ENCODE measurements at places on chromosomes 2 and 18. TPM values are rescaled to one million over a fixed set of nuclear protein-coding genes. Genes with fewer than 3 reads are reported as not detected.

DNA sequence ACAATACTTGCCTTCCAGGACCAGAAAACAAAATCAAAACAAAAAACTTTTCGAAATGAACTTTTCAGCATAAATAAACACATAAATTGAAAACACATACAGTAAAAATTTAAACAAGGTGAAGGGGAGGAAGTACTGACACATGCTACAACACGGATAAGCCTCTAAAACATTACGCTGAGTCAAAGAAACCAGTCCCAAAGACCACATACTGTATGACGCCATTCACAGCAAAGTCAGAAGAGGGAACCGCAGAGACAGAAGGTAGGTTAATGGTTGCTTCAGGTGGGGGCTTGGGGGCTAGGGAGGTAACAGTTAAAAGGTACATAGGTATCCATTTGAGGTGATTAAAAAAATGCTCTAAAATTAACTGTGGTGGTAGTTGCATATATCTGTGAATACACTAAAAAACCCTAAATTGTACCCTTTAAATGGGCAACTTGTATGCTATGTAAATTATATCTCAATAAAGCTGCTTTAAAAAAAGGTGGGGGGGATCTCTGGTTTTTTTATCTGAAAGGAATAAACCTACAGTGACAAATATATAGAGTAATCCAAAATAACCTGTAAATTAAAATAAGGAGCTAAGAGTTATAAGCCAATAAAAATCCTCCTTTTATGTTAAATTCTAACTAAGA, 7.1 kb downstream of the COX7A2L start:
- no peak for DNase-seq

- DNase-seq, result no peak
These were observed 18.7 kb upstream of the ATOH8 start for GRCh38 chr2:85734942-85735608.

GRCh38 chr2:16142383-16143361, 202.3 kb downstream of the MYCN start:
- DNase-seq, result no peak

GRCh38 chr18:1311376-1311775, 406.7 kb downstream of the ADCYAP1 start:
- no peak for DNase-seq

DNA sequence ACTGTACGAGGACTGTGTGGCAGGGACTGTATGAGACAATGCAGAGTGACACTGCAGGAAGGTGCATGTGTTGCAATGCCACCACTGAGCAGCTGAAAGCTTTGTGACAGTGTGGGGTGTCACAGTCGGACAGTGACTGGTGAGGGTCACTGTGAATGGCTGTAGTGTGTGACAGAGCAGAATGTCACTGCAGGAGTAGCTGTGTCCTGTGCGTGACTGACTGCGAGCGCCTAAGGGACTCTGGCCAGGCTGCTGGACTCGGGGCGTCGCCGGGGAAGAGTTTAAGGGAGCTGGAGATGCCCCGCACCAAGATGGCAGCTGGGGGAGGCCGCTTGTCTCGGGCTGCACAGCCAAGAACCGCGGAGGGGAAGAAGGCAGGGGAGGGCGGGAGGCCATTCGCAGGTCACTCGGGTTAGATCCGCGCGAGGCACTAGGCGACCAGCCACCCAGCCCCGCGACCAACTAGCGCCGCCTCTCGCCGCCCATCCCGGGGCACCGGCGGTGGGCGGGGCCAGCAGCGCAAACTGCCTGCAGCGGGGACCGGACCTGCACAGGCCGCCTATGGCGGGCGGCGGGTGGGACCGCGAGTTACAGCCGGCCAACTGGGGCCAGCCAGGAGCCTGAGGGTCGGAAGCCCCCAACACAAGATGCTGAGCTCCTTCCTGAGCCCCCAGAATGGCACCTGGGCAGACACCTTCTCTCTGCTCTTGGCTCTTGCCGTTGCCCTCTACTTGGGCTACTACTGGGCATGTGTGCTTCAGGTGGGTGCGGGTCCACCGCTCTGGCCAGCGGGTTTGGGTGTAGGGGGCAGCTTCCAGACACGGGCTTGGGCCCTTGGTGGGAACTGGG, at the start of gene ABHD1:
Gene ABHD1 (plus strand): TSS at position 514 of the 849 bp plus-strand sequence. CDS start 134 bp downstream, at position 648.
- no peak for DNase-seq

GRCh38 chr2:143142598-143142997, 13.4 kb downstream of the ARHGAP15 start:
- no peak for DNase-seq

GRCh38 chr2:161381546-161381945, 34.6 kb upstream of the TBR1 start:
- no peak for DNase-seq

DNA sequence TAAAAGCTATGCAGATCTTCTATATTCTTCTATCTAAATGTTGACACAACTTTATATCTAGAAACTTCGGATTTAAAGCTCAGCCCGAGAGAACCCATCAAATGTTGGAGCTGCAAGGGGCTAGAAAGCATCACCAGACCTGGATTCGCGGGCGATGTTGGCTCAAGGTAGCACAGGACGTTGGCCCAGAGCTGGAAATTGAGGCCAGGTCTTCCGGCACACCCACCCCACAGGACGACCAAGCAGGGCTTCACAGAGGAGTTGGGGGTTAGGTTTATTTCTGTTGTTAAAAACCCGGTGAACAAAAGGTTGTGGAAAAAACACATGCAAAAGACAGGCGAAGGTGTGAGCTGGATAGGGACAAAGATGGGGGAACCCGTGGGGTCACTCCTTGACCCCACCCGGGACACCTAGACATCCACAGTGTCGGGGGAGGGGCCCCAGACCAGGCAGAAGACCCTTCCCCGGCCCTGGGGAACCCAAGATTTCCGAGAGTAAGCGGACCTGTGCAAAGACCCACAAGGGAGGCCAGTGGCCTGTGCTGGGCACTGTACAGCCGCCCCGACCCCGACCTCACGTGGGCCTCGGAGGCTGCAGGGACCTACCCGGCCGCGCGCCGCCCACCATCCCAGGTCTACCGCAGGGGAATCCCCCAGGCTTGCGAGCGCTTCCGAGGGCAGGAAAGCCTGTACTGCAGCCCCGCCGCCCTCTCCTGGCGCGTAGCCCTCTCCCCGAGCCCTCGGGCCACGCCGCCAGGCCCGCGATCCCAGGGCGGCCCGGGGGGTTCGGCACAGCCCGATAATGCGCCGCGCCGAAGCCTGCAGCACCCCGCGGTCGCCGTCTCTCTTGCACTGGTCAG, 1.8 kb upstream of the AGBL5 start:
- no peak for DNase-seq

GRCh38 chr2:187994464-187995331, 297.0 kb upstream of the GULP1 start:
- DNase-seq, result no peak

GRCh38 chr2:67489396-67489795, 92.3 kb downstream of the ETAA1 start:
- DNase-seq, result no peak

DNA sequence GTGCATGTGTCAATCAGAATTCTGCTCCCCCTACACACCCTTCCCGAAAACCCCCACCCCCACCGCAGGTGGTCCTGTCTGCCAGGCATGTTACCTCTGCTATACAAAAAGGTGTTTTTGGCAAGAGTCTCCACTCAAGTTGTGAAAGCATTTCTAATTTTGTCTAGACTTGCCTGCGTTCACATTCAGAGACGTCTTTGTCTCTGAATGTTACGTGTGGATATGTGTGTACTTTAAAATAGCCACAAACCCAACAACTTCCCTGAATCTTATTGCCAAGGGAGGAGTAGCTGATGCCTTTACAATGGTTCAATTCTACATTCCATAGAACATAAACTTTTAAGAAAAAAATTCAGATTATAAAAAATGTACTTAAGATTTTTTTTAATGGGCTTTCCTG, 66.6 kb downstream of the ITGA4 start:
- DNase-seq, result no peak

DNA sequence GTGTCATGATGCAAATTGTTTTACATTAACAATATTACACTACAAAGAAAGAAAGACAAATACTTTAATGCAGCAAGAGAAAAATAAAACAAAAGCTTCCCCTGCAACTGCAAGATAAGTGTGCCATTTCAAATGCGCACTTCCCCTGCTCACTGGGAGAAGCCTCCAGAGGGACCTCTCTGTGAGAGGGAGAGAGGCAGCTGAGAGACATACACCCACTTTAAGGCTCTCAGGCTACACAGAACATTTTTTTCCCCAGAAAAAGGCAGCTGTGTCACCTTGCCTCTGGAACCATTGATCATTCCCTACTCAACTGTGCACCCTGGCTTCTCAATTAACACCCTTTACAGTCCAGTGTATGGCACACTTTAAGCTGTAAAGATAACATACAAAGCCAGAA, 75.2 kb downstream of the DPP4 start:
- no peak for DNase-seq

DNA sequence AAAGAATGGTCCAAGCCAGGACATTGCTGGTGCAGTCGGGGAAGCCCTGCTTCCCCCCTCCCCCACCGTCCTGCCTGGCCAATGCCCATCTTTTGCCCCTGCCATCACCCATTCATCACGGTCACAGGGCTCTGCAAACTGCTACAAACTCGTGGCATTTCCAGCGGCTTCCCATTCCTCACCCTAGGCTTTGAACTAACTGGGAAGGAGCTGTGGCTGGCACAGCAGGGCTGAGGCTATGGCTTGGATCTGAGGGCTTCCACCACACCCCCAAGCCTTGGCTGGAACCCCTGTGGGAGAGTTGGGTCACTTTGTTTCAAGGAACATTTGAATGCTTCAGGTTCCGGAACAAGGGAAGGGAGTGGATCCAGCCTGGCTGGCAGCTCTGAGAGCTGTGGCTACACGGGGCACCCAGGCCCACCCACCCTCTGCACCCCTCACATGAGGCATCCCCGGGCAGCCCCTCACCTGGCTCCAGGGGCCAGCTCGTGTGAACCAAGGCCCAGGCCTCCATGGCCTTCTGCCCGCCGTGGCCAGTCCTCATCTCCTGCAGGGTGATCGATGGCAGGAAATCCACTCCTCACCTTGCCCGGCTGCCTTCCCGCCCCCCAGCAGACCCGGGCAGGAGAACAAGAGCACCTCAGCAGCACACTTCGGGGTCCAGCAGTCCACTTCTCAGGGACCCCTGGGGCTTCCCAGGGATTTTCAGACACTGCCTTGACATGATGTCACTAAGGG, 58.8 kb upstream of the OTOS start:
- no peak for DNase-seq

DNA sequence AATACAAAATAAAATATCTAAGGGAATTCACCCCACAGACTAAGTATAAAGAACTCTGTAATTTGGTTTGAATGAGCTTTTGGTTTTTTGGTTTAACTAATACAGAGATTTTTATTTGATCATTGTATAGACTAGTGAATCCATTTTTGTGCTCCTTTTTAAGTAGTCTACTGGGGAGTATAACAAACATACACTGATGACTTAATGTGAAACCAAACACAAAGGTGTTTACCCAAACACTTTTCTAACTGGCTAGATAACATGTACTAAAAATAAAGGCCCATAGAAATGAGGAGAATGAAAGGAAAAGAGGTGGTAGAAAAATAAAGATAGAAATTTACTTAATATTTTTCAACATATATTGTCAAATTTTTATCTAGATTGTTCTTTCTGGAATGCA, 146.0 kb downstream of the NRXN1 start:
- DNase-seq, result no peak

- DNase-seq, result peak; percentile 36
These were observed 53.6 kb downstream of the SRD5A2 start for GRCh38 chr2:31526946-31527732.

DNA sequence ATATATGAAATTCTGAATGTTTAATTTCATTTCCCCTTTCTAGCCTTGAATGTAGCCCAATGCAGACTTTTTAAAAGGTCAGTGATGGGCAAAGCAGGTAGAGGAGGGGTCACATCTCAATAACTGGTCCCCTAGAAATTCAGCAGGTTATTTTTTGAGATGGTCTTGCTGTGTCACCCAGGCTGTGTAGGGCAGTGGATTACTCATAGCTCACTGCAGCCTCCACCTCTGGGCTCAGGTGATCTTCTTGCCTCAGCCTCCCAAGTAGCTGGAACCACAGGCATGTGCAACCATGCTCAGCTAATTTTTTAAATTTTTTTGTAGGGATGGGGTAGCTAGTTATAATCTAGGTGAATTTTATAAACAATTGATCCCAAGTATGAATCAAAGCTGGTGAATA, 8.8 kb downstream of the IAH1 start:
- no peak for DNase-seq

DNA sequence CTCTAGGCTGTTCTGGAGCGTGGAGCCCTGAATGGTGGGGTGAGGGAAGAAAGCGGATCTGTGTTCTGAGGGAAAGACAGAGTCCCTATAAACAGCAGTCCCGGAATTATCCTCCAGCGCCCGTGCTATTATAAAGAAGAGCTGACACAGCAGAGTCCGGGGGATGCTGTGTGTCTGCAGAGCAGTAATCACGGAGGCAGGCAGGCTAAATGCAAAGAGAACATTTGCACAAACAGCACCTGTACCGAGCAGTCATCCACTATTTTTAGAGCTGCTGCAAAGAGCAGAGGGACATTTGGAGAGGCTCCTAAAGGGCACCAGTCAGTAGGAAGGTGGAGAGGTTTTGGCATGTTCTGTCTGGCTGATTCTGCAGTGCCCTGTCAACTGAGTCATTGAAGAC, 293.8 kb upstream of the SLC14A2 start:
- DNase-seq, result no peak

GRCh38 chr2:232300894-232301387, 77.6 kb upstream of the ALPP start:
- no peak for DNase-seq

GRCh38 chr2:50955081-50955480, 76.9 kb downstream of the NRXN1 start:
- no peak for DNase-seq

- no peak for DNase-seq
These were observed 29.2 kb downstream of the EPAS1 start for GRCh38 chr2:46326231-46326980.

- DNase-seq, result peak; percentile 100
These were observed 127.9 kb upstream of the SH3BP4 start for GRCh38 chr2:234823877-234824376.

- no peak for DNase-seq
These were observed 143.4 kb downstream of the LCLAT1 start for GRCh38 chr2:30590407-30590806.

- no peak for DNase-seq
These were observed 5.8 kb upstream of the FAM228A start for GRCh38 chr2:24169023-24169422.

The CIDEA gene
- not detected for polyA plus RNA-seq

The REG3A gene
- not detected for polyA plus RNA-seq

The LGALSL gene
- polyA plus RNA-seq, result 4.9 TPM

The FAM237A gene
- not detected for polyA plus RNA-seq

The PIGN gene
- 31.5 TPM for polyA plus RNA-seq

The SF3B6 gene
- 199 TPM for polyA plus RNA-seq

The ERFE gene
- 1.2 TPM for polyA plus RNA-seq

The TNFRSF11A gene
- polyA plus RNA-seq, result not detected
